ENCODE measurements at places on chromosomes 1 and 21. TPM values are rescaled to one million over a fixed set of nuclear protein-coding genes. Genes with fewer than 3 reads are reported as not detected.

GRCh38 chr1:77498918-77499317, 183.5 kb downstream of the ZZZ3 start:
- H3K36me3 ChIP-seq: no peaks in the 10 kb centered on the region
- H3K27me3 ChIP-seq: no peaks in the 10 kb centered on the region
- no peak overlapping the region for H3K4me3 ChIP-seq

DNA sequence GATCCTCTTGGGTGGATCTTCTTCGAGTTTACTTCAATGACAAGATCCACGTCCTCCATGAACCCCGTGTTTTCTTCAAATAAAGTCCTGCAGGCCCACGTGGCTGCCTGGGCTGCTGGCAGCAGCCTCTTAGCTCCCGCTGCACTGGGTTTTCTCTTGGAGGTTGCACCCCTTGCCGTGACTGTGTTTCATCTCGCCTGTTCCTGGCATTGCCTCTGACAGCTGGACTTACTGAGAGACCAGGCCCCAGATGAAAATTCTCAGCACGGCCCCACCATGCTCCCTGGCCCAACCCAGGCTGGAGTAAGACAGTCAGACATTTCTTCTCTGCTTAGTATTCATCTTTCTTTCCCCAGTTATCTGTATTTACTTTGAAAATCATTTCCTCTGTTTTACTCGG, 274.8 kb upstream of the RUNX1 start:
- peak overlapping the region; percentile 32 for H3K4me3 ChIP-seq
- H3K27me3 ChIP-seq: no peaks in the 10 kb centered on the region
- H3K36me3 ChIP-seq: no peaks in the 10 kb centered on the region

GRCh38 chr1:93581917-93582850, 99.5 kb downstream of the BCAR3 start:
- H3K4me3 ChIP-seq: no peak overlapping the region
- H3K4me1 ChIP-seq: peaks cover 24% of the 10 kb centered on the region
- H3K36me3 ChIP-seq: peaks cover 31% of the 10 kb centered on the region
- no peak overlapping the region for H3K27ac ChIP-seq
- no peak for DNase-seq
- H3K27me3 ChIP-seq: no peaks in the 10 kb centered on the region

DNA sequence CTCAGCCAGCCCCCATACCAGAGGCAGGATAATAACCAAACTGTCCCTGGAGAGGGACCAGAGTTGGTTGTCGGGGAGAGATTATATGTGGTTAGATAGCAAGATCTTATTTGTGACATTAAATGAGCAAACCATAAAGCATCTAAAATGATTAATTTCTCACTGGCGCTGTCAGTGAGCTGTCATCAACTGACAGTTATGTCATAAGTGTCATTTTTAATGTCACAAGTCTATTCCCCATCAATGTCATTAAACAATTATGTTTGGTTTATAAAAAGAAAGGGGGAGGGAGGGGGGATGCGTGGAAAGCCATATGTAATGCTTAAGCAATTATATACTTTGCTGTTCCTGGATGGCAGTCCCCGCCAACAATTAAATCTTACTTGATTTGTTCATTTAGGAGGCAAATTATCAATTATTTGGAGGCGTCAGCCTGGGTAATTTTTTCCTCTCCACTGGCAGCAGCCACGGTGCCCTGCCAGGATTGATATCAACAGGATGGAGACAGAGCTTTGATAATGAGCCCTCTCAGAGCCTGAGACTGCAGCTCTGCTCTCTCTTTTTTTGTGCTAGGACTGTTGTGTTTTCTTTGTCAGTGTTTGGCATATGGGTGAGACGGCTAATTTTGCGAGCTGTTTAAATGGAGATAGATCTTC, 333.6 kb upstream of the CAMK1G start:
- H3K4me1 ChIP-seq: no peaks in the 10 kb centered on the region
- H3K27me3 ChIP-seq: no peaks in the 10 kb centered on the region
- H3K36me3 ChIP-seq: no peaks in the 10 kb centered on the region

- no peaks in the 10 kb centered on the region for H3K27me3 ChIP-seq
- peak overlapping the region; percentile 89 for H3K4me3 ChIP-seq
Measured at GRCh38 chr1:93679546-93679945, 2.1 kb downstream of the BCAR3 start.

FAM177B gene
- total RNA-seq: not detected
